T-helper 1 cell treated with Interleukin-12 subunit alpha and Interleukin-12 subunit beta and Interleukin-4 antibody, amounts not matched to agents 30 ng/mL and 1 ng/mL, for 36 hours (primary cell): ENCODE measurements at places on chromosomes 2 and 18. TPM values are rescaled to one million over a fixed set of nuclear protein-coding genes. Genes with fewer than 3 reads are reported as not detected.

Gene MAB21L4
- not detected in 2 replicates for total RNA-seq

Gene ASB18
- total RNA-seq: not detected in 2 replicates

Gene LOXHD1
- 0.05 TPM in 1 of 2 replicates, not detected in the other for total RNA-seq

Gene CD226
- 121 and 125 TPM in 2 replicates for total RNA-seq
